ENCODE measurements at places on chromosomes 2 and 18.

- no peak for DNase-seq
These were observed 7.2 kb upstream of the LCLAT1 start for GRCh38 chr2:30439879-30440278.

- no peak for DNase-seq
These were observed 5.5 kb upstream of the RMDN2 start for GRCh38 chr2:37919631-37920032.

DNA sequence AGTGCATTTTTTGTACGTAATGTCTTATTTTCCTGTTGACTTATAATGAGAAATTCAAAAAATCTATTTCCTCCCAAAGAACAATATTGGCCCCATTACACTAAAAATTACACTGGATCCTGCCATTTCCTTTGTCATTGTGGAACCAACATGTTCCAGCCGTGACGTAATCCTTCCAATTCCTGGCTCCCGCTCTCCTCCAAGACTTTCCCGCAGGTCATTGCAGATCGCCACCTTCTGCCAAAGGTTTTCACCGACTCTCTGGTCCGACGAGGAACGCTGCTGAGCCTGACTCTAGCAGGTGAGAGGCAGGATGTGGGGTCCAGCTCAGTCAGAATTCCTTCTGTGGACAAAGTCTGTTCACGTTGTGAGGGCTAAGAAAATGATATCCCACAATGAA, 38.0 kb downstream of the PTGR3 start:
- DNase-seq, result no peak

GRCh38 chr2:65595630-65596029, 163.2 kb upstream of the SPRED2 start:
- no peak for DNase-seq

GRCh38 chr2:37858400-37858711, 66.7 kb upstream of the RMDN2 start:
- no peak for DNase-seq

- DNase-seq, result no peak
These were observed 15.1 kb downstream of the ARHGEF4 start for GRCh38 chr2:130851624-130852382.

All from GM12878 (cell line).